Cortex of kidney (tissue), 1 donor: ENCODE measurements at places on chromosomes 7 and 10.

DNA sequence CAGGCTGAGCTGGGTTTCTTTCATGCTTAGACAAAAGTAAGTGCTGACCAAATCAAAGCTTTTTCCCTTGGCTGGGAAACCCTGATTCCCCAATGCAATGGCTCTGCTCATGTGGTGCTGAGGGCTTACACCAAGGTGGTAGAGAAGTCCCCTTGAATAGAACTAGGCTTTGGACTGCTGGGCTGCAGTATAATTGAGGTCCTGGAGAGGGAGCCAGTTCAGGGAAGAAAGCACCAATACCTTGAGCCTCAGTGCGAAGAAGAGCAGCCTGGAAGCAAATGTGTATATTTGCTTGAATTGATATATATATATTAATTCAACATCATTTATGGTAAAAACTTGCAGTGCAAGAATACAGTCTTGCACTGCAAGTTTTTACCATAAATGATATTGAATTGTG lies 391.1 kb downstream of the RPS24 start:
- no peak for DNase-seq

DNA sequence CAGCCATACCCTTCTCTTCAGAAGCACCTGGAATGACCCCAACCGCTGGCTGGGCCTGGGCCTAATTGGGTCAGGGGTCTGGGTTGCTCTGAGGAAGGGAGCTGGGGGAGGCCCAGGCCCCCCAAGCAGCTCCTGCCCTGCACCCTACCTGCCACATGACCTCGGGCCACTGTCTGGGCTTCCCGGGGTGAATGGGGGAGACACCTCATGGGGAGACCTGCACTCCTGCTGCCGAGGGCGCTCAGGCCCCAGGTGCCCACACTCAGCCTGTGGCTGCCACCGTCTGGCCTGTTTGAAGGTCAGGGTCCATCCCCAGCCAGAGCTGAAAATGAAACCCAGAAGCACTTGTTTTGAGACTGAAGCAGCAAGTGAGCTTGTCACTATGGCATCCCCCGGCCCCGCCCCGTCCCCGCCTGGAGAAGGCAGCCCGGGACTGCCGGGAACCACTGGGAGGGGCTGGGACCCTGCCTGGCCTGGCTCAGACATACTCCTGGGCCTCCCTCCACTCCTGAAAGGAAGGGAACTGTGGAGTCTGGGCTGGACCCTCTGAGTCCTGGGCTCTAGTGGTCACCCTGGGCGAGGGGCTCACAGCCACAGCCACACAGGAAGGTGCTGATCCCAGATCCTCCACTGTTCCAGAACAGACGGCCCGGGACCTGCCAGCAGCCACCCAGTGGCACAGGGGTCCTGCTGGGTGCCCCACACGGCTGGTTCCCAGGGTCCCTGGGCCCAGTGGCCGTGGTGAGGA lies 7.4 kb upstream of the MICALL2 start:
- DNase-seq: no peak

GRCh38 chr10:58350619-58351323 lies 16.0 kb downstream of the UBE2D1 start:
- no peak for DNase-seq

GRCh38 chr10:25820874-25821273 lies 113.2 kb upstream of the MYO3A start:
- DNase-seq: no peak

- no peak for DNase-seq
Observed at GRCh38 chr10:103983367-103983911, 16.5 kb downstream of the SLK start.

GRCh38 chr10:24958091-24958720 lies 5.8 kb upstream of the PRTFDC1 start:
- DNase-seq: no peak

- no peak for DNase-seq
Observed at GRCh38 chr7:83466187-83466923, 182.6 kb downstream of the SEMA3E start.

DNA sequence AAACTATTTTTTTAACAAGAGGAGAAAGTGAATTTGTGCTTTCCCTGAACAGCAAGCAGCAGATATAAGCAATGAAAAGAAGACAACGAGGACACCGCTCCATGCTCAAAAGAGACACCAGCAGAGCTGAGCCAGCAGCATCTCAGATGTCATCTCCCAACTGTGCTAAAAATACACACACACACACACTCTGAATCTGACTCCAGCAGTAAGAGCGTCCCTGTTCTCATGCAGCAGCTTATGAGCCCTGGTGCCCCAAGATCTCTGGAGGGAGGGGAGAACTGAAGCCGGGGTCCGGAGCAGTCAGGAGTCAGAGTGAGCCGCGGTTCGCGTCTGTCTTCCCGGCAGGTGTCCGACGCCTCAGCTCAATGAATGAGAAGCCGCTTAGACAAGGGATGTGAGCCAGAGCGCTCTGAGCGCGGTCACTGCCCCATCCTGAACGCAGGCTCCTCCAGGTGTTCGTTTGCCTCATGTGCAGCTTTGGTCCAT lies 49.2 kb downstream of the SVIL start:
- no peak for DNase-seq

- no peak for DNase-seq
Observed at GRCh38 chr10:86139066-86139657, 227.4 kb downstream of the GRID1 start.

GRCh38 chr10:113139699-113140098 lies 189.7 kb downstream of the TCF7L2 start:
- DNase-seq: no peak

- DNase-seq: no peak
Observed at GRCh38 chr10:67977251-67977650, 92.8 kb downstream of the SIRT1 start.

DNA sequence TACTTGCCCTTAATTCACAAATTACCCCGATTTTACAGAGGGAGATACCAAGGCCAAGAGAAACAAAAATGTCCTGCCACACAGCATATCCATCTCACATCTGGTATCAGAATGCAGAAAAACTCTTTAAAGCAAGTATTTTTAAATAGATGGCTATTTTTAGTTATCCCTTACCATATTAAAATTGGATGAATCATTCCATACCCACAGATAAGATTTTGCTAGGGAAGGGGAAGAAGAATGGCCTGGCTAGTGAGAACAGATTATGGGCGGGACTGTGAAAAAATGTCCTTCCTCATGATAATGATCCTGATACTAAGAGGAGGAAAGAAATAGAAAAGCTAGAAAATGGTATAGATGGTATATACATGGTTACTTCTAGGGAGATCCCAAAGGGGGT lies 80.6 kb upstream of the GATAD1 start:
- DNase-seq: no peak

GRCh38 chr7:83452256-83452655 lies 196.7 kb downstream of the SEMA3E start:
- no peak for DNase-seq

GRCh38 chr10:68423522-68423921 lies 16.4 kb upstream of the RUFY2 start:
- DNase-seq: no peak

DNA sequence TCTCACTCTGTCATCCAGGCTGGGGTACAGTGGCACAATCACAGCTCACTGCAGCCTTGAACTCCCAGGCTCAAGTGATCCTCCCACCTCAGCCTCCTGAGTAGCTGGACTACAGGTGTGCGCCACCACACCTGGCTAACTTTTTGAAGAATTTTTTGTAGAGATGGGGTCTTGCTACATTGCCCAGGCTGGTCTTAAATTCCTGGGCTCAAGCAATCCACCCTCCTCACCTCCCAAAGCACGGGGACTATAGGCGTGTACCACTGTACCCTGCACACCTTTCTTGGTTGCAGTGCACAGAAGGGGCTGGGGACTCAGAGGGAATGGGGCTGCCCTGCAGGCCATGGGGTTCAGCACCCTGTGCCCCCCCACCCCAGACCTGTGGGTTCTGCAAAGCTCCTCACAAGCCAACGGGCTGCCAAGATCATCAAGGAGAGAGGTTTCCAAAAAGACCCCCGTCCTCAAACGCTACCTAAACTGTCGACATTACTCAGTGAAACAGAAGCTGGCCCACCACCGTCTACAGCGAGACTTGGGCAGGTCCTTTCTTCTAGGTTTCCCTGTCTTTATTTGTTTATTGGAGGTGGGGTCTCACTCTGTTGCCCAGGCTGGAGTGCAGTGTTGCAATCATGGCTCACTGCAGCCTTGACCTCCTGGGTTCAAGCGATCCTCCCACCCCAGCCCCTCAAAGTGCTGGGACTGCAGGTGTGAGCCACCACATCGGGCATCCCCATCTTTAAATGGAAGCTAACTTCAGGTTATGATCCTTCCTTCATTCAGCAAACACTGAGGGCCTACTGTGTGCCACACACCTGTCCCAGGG lies 26.6 kb upstream of the ELFN1 start:
- DNase-seq: no peak

- DNase-seq: no peak
Observed at GRCh38 chr10:129049501-129049900, 417.5 kb upstream of the MGMT start.

DNA sequence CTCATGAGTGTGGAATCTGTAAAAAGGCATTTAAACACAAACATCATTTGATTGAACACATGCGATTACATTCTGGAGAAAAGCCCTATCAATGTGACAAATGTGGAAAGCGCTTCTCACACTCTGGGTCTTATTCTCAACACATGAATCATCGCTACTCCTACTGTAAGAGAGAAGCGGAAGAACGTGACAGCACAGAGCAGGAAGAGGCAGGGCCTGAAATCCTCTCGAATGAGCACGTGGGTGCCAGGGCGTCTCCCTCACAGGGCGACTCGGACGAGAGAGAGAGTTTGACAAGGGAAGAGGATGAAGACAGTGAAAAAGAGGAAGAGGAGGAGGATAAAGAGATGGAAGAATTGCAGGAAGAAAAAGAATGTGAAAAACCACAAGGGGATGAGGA lies 207.7 kb downstream of the ZEB1 start:
- no peak for DNase-seq

DNA sequence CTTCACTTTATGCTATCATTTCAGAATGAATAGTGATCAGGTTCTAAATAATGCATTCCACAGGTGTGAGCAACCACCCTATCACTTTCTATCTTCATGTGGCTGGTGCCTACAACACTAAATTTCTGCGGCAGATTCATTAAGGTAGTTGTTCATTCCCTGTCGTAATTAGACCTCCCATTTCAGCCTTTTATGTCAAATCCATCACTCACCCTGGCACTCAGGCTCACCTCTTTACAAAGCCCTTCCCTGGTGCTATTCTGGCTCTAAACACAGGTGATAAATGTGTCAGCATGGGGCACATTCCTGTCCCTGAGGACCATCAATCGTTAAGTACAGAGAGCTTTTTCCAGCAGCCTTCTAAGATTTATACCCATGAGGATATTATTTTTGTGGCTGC lies 300.0 kb upstream of the C7orf33 start:
- DNase-seq: no peak

DNA sequence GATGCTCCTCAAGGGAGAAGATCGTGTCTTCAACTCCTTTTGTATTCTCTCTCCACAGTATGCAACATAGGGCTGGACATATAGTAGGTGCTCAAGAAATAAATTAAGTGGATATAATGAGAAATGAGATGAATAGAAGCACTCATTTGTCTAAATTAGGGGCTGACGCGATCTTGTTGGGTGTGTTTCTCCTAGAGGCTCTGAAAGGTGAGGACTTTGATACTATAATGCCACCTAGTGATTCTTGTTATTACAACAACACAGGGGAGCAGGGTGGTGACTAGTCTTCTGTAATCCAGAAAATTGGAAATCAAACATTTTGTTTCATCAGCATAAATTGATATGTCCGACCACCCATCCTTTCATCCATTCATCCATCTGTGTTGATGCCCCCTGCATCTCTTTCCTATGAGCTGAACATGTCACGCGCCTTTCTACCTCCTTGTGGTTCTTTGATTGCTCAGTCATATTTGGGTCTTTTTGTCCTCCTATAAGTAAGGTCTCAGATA lies 3.5 kb upstream of the CFAP58 start:
- DNase-seq: no peak
